ENCODE measurements at places on chromosomes 12 and 14.

DNA sequence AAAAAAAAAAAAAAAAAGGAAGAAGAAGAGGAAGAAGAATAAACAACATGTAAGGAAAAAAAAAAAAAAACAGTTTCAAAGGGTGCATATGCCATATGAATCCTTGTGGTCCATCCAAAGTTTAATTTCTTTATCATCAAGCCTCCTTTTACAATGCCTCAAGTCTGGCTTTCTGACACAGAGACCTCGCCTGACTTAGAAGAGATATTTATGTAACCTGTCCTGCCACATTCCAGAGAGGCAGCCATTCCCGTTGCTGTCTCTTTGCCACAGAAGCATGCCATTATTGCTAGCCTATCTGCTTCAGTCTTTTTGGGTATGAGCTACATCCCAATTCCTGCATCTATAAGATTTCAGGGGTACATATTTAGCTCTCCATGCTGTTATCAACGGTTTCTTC is 596.7 kb upstream of the ATP2B1 start:
- DNase-seq = no peak

GRCh38 chr14:64515053-64515452 is 10.5 kb downstream of the ZBTB1 start:
- DNase-seq = no peak

DNA sequence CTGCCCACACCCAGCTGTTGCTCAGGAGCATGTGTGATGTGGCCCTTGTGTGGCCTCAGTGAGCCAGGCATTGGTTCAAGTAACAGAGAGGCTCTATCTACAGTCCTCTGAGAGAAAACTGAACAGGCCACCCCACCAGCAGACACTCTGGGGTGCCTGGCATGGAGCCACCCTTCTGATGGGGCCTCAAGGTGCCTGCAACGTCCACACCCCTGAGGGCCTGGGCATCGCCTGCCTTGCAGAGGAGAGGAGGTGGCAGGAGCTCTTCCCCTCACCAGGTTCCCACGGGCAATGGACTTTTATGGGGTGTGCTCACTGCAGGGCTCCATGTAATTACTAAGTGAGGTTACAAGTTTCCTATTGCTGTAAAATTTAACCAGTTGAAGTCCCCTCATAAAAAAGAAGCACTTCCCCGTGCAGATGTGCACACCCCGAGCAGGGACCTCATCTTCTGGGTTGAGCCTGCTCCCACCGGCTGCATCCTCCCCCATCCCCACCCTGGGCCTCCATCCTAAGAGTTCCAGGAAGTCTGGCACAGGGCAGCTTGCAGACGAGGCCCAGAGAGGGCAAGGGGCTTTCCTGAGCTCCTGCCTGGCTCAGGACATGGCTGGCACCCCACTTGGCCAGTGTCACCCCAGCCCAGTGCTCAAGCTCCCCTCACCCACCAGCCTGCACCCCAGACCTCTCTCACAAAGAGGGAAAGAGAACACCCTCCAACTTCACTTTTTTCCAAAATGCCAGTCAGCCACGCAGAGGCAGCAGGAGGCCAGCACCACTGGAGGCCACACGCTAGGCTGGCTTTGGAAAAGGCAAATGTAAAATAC is 270.4 kb upstream of the RTL1 start:
- no peak for DNase-seq

- DNase-seq = no peak
Observed at GRCh38 chr14:21063479-21063878, 5.9 kb downstream of the RNASE8 start.

DNA sequence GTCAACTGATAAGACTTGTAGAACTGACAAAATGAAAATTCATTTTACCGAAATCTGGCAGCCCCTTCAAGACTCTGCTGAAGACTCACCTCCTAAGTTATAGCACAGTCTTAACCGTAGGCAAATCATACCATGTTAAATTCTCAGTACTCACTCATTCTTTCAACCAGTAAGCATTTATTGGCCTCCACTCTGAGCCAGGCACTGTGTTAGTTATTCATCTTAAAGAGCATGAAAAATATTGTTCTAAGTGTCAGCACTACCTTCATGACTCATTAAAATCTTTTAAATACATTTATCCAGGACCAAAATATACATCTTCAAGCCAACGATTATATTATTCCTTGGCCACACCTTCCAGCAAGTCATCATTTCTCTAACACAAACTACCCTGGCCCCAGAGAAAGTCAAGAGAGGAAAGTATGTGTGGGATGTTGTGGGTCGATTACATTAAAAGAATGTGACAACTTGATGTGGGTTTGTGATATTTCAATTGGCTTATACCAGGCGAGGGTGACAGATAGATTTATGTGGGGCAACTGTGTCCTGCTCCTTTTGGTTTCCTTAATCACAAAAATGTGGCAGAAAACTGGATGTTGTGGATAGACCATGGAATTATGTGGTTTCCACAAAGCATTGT is 55.0 kb downstream of the TMEM30B start:
- no peak for DNase-seq

- DNase-seq = no peak
Observed at GRCh38 chr12:56840922-56841321, 77.8 kb downstream of the HSD17B6 start.

DNA sequence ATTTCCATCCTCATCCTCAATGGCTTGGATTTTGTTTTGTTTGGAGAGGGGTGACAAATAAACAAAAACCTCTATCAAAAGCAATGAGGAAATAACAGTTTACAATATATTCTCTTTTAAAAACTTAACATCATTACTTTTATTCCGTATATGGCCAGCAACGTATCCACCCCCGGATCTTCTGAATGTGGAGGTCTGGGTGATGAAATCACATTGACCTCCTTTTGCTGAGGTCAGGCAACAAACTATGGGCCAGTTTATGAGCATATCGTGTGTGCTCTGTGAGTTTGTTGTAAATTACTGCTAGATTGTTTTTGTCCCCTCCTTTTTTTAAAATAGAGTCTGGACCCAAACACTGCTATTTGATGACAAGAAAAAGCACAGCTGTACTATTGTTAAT is 178.1 kb downstream of the BCAT1 start:
- no peak for DNase-seq

DNA sequence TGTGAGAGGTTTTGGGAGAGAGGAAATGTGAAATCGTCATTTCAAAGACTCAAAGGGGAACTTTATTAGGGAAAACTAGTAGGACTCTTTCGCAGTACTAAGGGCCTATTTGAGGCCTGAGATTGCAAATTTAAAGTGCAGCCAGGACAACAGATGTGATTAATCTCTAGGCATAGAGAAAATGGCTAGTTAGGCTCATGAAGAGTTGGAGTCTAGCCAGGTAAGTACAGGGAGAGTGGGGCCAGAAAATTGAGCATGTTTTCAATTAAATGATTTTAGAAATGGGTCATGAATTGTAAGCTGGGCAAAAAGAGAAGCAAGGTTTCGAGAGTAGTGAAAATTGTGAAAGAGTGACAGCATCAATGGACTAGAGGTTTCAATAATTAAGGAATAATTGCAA is 91.9 kb upstream of the LMNTD1 start:
- DNase-seq = no peak

GRCh38 chr12:51661836-51662235 is 70.8 kb downstream of the SCN8A start:
- no peak for DNase-seq

DNA sequence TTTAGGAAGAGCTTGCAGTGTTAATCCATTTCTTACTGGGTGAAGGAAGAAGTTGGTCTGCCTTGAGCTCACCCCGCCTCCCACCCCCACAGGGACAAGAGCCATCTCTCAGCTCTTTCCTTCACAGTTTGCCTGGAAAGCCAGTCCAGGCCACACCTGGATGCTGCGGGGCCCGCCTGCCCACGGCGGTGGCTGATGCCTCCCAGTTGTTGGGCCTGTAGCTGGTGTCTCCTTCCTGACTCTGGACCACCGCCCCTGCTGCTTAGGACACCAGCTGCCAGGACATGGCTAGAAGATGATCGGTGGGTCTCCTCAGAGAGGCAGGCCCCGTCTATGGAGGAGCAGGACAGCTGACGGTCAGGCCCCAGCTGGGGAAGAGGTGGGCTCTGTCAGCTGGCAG is 92.9 kb downstream of the TESC start:
- DNase-seq = no peak

DNA sequence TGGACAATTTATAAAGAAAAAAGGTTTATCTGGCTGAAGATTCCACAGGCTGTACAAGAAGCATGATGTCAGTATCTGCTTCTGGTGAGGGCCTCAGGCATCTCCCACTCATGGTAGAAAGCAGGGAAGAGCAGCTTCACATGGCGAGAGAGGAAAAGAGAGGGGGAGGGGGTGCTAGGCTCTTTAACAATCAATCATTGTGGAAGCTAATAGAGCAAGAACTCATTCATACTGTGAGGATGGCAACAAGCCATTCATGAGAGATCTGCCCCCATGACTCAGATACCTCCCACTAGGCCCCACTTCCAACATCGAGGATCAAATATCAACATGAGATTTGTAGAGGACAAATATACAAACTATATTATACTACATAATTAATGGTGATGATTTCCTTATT is 361.9 kb upstream of the FAR2 start:
- DNase-seq = no peak

- DNase-seq = no peak
Observed at GRCh38 chr14:67526676-67527459, 6.2 kb upstream of the PLEKHH1 start.

- no peak for DNase-seq
Observed at GRCh38 chr12:51009056-51009440, 17.1 kb downstream of the SLC11A2 start.

GRCh38 chr12:98022961-98023360 is 492.4 kb upstream of the TMPO start:
- DNase-seq = no peak

GRCh38 chr12:100574187-100575074 is 947 bp downstream of the GAS2L3 start:
- no peak for DNase-seq

DNA sequence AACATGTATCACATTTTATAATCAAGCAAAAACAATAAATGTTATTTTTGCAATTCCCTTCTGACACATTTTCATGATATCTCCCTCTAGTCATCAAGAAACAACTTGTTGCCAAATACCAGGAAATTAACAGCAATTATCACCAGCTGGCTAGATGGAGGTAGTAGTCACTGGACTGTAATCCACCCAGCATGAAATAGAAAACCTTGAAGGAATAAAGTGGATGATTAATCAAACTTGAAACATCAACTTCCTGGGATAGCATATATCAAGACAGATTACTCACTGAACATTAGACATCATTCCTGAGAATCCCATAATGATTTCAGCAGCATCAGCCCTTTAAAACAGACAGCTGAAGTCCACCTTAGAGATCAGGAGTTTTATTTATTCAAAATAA is 259.0 kb downstream of the CCDC59 start:
- DNase-seq = no peak

DNA sequence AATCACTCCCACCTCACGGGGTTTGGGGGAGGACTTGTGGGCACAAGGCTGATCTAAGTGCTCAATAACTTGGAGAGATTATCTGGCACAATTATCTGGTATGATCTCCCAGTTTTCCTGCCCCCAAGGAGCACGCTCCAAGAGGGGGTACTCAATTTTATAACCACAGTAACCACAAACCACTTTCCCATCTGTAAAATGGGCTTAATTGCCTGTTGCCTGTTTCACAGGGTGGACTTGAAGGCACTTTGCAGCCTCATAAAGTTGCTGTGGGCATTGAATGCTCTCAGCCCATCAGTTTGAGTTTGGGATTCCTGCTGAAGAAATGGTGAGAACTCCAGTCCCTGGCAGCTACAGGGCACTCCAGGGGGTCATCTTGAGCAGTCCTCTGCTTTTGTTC is 4.4 kb downstream of the SLC8B1 start:
- no peak for DNase-seq

DNA sequence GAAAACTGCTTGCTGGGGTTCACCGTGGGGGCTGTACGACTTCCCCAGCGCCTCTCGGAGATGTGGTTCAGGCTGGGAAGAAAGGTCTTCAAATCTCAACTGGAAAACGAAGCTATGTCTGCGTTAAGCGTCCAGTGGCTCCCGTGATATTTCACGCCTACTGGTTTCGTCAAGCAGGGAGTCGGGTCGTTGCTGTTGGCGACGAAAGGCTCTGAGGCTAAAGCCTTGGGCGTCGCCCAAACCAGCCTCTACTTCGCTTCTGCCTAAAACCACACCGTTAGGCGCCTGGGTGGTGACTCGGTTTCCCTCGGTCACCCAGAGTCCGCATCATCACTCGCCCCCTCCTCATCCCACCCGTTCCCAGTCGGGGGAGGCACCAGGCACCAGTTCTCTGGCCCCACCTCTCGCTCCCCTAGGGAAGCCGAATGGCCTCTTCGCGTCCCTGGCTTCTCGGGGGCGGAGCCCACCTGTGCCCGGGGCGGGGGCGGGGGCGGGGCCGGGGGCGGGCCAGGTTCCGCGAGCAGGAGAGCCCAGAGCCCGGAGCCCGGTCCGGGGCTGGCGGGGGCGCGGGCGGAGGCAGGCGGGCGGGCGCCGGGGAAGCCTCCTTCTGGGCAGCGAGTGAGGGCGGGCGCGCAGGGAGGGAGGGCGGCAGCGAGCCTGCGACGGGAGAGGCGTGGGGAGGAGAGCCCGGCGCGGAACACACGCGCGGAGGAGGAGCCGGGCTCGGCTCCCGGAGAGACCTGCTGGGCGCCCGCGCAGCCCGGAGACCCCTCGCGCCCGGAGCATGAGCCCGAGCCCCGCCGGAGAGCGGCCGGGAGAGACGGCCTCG is at the start of gene B4GALNT3:
Gene B4GALNT3 (plus strand): TSS at position 510 of the 829 bp plus-strand sequence. CDS start 438 bp downstream, outside the sequence.
- no peak for DNase-seq

GRCh38 chr12:583251-583869 is 79.9 kb downstream of the NINJ2 start:
- DNase-seq = no peak

DNA sequence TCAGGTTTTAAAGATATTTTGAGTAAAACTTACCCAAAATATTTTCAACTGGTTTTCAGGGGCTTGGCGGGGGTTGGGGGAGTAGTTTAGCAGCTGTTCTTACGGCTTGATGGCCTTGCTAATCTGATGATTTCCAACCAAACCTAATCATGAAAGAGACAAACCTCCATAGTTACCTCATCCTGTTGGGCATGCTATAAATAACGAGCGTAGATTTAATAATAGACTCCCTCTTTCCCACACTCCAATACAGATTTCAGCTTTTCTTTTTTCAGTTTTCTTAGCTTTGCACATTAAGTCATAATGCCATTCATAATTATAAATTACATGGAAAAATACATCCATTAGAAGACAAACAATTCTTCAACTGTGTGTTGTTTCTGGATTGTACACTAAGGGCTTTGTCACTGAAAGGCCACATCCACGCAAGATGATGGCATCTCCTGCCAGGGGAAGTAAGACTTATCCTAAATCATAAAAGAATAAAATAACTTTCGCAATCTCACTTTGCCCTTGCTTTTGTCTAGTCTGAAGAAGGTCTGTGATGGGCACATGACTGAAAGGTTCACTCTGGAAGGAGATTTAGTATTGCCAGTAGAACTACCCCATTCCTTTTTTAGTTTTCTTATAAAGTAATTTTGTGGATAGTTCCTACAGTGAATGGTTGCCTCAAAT is 23.2 kb downstream of the ITPR2 start:
- no peak for DNase-seq

DNA sequence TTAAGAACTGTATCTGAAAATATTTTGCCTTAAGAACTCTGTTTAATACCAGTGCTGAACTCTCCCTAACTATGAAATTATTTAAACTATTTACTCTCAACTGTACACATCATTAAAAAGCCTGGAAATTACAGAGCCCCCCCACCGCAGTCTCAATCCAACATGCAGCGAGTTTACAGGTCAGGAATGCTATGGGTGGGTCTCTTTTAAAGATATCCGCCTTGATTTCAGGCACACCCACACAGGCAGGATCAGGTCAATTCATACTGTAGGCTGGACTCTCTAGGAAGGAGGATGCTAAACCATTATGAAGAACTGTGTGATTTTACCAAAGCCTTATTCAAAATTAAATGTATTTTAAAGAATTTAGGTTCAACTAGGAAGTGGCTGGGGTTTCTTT is 16.5 kb downstream of the SPTLC2 start:
- no peak for DNase-seq

GRCh38 chr12:12722435-12723148 is 5.4 kb downstream of the CDKN1B start:
- no peak for DNase-seq

Measured in stimulated activated CD8-positive, alpha-beta memory T cell treated with anti-CD3 and anti-CD28 coated beads, Interleukin-12 subunit alpha, Interleukin-12 subunit beta, amount 100 ng/mL, for 4 hours (primary cell).